ENCODE measurements at places on chromosomes 16 and 17.

GRCh38 chr17:83174362-83175118 lies 95.1 kb downstream of the METRNL start:
- DNase-seq = no peak

DNA sequence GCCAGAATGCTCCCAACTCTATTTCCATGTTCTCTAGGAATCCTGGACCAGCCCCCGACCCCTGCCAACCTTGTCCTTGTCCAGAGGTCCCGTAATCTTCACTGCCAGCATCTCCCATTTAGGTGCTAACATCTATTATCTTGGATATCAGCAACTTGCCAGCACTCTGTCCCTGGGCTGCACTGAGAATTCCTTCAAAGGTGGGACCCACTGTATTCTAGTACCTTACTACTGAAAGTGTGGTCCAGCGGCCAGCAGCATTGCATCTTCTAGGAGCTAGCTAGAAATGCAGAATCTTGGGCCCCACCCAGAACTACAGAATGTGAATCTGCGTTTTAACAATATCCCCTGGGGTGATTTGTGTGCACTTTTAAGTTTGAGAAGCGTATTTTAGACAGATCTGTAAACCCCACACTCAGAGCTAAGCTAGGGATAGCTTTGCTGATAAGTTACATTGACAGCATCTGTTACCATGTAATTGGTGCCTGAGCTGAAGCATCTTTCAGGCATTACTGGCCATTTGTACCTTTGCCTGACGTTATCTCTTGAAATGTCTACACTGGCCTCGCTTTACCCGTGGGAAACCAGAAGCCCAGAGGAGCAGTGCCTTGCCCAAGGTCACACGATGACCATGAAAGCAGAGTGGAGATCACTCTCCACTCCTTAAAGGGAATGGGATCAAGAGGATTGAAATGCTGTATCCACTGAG lies 8.3 kb downstream of the ABAT start:
- no peak for DNase-seq

GRCh38 chr16:4678596-4678995 lies 14.8 kb upstream of the NUDT16L1 start:
- DNase-seq = no peak

DNA sequence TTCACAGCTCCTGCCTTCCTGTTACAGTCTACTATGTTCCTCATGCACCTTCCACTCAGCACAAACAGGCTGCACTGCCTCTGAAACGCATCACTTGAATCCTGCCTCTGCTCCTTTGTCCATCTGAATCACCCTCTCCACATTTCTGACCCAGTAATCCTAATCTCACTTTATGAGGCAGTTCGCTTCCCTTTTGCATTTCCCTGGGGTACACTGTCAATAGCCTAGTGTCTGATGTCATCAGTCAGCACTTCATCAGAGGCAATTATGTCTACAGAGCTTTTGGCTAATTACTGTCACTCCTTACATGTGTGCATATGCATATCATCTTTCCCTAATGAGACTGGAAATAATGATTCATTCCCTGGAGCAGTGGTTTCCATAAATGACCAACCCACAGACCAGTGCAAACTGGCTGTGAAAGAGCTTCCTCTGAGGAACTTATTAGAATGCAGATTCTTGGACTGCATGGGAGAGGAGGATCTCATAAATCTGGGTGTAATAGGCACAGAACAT lies 23.6 kb downstream of the CA4 start:
- DNase-seq = no peak

- no peak for DNase-seq
These were observed 2103.5 kb downstream of the TP53TG3F start for GRCh38 chr16:35562919-35563318.

DNA sequence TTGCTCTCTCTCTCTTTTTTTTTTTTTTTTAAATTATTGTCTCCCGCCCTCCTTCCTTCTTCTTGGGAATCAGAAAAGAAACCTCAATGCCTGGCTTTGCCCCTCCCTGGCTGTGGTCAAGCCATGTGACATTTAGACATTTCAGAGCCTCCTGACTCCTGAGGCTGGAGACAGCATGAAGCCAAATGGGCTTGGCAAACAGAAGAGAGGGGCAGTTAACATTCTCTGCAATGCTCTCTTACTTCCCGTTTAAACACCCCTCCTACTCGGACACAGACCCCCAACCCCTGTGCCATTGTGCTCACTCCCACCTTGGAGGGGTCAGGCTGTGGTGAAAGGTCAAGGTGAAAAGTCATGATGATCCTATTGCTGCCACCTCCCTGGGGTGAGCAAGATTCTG lies 14.7 kb upstream of the MEOX1 start:
- DNase-seq = no peak

- no peak for DNase-seq
These were observed 18.4 kb downstream of the HS3ST6 start for GRCh38 chr16:1899641-1900451.

DNA sequence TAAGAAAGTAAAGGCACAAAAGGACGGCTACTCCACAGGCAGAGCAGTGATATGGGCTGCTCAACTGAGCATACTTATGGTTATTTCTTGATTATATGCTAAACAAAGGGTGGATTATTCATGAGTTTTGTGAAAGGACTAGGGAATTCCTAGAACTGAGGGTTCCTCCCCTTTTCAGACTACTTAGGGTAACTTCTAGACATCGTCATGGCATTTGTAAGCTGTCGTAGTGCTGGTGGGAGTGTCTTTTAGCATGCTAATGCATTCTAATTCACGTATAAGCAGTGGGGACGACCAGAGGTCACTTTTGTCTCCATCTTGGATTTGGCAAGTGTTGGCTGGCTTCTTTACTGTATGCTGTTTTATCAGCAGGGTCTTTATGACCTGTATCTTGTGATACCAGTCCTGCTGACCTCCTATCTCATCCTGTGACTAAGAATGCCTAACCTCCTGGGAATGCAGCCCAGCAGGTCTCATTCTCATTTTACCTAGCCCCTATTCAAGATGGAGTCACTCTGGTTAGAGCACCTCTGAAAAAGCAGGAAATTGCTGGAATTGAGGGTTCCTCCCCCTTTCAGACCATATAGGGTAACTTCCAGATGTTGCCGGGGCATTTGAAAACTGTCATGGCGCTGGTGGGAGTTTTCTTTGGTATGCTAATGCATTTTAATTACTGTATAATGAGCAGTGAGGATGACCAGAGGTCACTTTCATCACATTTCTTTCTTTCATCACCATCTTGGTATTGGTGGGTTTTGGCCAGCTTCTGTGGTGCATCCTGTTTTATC lies 388.5 kb downstream of the XYLT1 start:
- DNase-seq = no peak

DNA sequence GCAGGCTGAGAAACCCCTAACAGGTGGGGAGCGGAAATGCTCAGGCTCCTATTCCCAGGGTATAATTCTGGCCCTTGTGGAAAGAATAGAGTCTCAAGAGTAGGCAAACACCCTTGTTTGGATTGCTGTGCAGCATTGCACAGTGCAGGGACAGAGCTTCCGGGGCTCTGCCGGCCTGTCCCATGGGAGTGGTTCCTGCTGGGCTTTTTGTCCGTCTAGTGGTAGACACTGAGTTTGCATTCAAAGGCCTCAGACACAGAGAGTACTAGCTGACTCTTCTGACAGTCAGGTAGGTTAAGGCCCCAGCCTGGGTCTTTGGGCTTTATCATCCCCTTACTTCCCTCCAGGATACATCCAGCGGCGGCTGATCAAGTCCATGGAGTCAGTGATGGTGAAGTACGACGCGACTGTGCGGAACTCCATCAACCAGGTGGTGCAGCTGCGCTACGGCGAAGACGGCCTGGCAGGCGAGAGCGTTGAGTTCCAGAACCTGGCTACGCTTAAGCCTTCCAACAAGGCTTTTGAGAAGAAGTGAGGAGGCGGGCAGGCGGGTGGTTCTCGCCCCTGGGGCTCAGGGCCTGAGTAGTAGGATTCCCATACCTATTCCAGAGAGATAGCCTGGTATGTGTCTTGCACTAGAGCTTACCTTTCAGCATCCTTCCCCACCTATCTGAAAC lies 18.1 kb downstream of the POLR2A start:
- DNase-seq = no peak

- no peak for DNase-seq
These were observed 46.6 kb downstream of the NUP93 start for GRCh38 chr16:56776562-56776961.

DNA sequence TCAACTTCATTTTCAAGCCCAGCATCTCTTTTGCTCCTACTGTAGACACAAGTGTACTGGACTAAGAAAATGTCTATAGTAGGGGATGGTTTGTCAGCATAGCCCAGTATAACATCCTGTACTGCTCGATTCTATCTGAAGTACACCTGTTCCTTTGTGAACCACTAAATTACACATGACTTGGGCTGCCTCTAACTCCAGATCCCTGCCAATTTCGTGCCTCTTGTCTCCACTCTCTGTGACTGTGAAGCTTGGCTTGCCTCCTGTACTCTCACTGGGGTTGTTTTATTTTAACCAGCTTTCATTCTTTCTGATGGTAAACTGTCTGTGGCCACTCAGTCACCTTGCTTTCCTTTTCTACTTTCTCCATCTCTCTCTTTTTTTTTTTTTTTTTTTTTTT lies 24.5 kb downstream of the GFOD2 start:
- no peak for DNase-seq

DNA sequence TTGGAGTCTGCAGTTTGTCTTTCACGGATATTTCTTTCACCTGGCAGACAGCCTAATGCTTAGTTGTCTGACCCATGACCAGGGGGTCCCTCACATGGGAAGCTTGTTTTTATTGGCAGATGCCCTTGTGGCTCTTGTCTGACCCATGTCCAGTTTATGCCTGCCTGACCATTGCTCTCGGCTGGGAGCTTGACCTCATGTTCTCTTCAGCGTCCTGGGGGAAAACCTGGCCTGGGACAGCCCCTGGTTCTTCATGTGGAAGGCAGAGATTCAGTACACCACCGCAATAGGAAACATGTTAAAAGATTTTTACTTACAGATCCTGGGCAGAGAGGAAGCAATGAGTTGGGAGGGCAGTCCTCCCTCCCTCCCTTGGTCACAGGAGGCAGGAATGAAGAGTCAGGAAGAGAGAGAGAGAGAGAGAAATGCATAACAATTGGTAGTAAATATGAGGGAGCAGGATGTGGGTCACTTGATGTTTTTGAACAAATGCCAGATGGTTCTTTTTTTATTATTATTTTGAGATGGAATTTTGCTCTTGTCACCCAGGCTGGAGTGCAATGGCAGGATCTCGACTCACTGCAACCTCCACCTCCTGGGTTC lies 302.7 kb upstream of the MYOCD start:
- no peak for DNase-seq

- no peak for DNase-seq
These were observed 201.2 kb upstream of the HSBP1 start for GRCh38 chr16:83606486-83607030.

- no peak for DNase-seq
These were observed 234.7 kb upstream of the GSE1 start for GRCh38 chr16:85378145-85379040.

GRCh38 chr17:61144617-61145564 lies 254.8 kb upstream of the TBX2 start:
- DNase-seq = no peak

- no peak for DNase-seq
These were observed 13.2 kb upstream of the CLEC18C start for GRCh38 chr16:70160388-70160787.

DNA sequence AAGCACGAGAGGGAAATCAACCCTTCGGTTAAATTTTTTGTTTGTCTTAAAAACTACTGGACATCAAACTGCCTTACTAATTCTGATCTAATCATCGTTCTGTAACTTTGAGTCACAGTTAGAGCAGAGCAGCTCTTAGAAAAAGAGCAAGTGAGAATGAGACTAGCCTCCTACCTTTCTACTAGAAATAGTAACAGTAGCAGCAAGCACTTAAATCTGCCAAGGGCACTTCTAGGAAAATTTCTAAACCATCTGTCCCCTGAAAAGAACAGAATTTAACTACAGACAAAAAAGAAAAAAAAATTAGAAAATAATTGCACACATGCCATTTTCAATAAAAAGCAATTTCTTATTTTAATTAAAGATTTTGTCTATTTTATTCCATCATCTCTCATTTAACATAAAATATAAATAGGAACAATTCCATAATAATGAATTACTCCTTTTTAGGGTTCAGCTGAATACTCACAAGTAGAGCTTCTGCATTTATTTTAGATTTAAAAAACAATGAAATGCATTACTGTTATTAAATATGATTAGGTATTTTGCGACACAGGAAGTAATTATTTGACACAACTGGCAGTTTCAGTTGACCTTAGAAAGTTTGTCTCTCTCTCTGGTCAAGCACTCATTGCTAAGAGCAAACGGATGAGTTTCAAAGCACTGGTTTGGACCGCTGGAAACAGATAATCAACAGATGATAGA lies 250.8 kb upstream of the SOX9 start:
- no peak for DNase-seq

DNA sequence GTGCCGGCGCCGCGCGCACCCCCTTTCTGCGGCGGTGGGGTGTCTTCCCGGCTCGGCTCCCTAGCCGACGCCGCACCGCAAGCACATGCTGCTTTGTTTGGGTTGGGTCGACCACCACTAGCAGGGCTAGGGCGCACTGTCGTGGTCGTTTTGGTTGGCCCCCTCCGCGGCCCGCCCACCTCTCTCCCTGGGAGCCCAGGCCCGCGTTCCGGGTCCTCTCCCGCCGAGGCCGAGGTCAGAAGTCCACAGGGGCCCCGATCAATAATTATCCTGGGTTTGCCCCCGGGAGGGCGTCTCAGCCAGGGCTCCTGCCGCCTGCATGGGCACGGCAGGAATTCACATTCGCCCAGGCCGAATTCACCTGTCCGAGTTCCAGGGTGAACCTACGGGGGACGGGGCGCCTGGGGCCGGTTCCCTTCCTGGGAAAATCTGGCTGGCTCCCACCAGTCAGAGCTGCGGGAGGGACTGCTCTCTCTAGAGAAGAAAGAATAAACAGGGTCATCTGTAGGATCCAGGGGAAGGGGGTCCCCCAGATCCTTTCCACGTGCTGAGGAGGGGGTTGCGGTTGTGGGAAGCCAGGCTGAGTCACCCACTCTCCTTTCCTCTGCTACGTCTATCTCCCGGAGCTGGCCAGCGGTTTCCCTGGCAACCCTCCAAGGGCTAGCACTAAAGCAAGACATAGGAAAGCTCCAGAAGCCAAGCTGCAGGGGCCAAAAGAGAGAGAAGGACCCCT lies 584 bp upstream of the STAT5B start:
- no peak for DNase-seq

DNA sequence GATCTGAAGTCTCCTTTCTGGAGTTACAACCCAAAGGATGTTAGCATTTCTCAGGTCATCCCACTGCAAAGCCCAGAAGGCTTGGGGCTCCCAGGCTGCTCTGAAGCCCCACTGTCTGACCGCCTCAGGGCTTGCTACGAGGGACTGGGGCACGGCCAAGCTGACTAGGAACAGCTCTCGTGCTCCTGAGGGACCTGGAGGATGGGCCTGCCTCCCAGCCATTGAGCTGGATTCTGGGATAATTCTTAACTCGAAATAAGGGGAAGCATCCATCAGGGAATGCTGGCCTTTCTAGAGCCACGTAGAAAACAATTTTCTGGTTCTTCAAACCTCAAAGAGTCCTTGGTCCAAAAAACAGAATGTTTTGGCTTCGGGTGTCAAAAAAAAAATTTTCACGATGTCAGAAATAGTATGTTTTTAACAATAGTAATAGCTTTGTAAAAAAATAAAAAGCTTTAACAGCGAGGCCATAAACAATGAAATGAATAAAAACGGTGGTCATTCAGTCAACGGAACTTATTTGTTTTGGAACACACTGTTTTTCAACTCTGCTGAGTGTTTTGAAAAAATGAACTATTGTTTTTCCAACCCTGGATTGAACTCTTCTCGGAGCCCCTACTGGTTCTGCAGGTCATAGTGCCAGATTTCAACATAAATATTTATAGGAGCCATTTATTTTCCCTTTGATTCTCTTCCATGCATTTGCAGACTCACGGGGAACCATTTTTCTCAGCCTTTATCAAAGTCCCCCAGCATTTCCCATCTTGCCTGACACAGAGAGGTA lies 16.4 kb upstream of the HERPUD1 start:
- no peak for DNase-seq

- DNase-seq = no peak
These were observed 842 bp upstream of the TEDC2 start for GRCh38 chr16:2458887-2459646.
